ENCODE measurements at places on chromosomes 13 and 19.
A peak's percentile ranks its signal among the peaks of the same experiment; 100 is the strongest.

DNA sequence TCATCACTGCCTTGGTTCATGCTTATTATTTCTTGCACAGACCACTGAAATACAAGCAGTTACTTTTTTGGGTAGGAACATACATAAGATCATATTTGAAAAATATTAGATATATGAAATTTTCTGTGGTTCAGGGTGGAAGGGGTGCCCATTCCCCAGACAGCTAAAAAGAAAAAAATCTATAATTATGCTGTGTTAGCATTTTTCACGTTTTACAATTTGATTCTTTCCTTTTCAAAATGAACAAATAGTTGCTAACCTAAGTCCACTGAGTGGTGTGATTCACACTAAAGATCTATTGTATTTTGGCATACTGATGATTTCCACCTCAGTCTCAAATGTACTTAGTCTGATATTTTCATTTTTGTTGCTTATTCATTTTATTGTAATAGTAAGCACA lies 66.8 kb upstream of the FBXL3 start:
- no peak for DNase-seq

- DNase-seq: no peak
These were observed 18.2 kb upstream of the STK24 start for GRCh38 chr13:98595134-98595533.

- DNase-seq: no peak
These were observed 83.0 kb downstream of the FLT1 start for GRCh38 chr13:28411831-28412353.

DNA sequence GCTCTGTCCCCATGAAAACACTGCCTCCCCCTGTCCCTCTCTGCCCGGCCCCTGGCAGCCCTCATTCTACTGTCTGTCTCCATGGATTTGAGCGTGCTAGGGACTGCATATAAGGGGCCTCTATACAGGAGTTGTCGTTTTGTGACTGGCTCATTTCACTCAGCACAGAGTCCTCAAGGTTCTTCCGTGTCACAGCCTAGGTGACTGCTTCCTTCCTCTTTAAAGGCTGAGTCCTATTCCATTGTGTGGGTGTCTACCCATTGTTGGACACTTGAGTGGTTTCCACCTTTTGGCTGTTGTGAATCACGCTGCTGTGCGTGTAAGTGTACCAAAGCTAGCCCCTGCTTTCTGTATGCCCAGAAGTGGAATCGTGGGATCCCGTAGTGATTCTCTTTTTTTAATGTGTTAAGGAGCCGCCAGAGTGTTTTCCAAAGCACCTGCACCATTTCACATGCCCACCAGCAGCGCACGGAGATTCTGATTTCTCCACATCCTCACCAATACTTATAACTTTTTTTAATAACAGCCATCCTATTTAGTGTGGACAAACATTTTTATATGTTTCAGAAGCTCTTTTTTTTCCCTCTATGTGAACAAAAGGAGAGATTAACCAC lies 116.7 kb downstream of the COL4A2 start:
- no peak for DNase-seq

DNA sequence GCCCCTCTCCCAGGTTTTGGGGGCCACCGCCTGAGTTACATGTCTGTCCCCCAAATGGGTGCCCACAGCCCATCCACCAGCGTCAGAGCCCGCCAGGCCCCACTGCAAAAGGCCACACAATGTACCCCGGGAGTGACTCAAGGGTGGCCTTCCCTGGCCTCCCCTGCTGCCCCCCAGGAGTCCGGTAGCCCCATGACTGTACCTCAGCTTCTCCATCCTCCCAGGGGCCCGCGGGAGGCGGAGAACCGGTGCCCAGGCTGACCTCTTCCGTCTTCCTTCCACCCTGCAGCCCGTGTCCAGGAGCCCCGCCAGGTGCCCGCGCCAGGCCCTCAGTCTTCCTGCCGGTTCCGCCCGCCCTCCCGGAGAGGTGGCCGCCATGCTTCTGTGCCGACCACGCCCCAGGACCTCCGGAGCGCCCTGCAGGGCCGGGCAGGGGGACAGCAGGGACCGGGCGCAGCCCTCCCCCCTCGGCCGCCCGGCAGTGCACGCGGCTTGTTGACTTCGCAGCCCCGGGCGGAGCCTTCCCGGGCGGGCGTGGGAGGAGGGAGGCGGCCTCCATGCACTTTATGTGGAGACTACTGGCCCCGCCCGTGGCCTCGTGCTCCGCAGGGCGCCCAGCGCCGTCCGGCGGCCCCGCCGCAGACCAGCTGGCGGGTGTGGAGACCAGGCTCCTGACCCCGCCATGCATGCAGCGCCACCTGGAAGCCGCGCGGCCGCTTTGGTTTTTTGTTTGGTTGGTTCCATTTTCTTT lies 10.3 kb downstream of the CBARP start:
- DNase-seq: no peak

GRCh38 chr13:67078062-67078461 lies 152.1 kb downstream of the PCDH9 start:
- DNase-seq: no peak

DNA sequence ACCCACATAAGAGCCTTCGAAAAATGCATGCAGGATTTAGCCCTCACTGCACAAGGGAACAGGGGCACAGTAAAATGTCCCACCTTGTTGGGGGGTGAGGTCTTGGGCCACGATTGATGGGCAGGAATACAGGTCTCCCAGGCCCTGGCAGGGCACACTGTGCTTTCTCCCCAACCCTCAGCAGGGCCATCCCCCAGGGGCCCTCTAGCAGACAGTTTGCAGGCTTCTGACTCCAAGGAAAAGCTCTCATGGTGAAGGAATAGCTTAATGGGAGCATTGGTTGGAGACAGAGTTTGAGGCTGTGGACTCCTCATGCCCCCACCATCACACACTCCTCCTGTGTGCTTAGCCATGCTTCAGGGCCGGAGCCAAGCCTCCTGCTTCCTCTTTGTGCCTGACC lies 484.6 kb downstream of the ZNF536 start:
- DNase-seq: no peak

DNA sequence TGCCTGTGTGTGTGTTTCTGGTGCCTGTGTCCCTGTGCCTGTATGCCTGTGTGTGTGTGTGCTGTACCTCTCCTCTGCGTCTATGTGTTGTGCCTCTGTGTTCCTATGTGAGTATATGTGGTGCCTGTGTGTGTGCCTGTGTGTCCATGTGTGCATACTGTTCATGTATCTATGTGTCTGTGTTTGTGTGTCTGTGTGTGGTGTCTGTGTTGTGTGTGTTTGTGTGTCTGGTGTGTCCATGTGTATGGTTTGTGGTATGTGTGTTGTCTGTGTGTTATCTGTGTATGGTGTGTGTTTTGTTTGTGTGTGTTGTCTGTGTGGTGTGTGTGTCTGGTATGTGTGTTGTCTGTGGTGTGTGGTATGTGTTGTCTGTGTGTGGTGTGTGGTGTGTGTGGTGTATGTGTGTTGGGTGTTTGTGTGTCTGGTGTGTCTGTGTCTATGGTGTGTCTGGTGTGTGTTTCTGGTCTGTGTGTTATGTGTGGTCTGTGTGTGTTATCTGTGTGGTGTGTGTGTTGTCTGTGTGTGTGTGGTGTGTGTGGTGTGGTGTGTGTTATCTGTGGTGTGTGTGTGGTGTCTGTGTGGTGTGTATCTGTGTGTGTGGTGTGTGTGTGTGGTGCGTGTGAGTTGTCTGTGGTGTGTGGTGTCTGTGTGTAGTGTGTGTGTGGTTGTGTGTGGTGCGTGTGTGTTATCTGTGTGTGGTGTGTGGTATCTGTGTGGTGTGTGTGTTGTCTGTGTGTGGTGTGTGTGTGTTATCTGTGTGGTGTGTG lies 20.4 kb downstream of the HDGFL2 start:
- no peak for DNase-seq

- no peak for DNase-seq
These were observed 35.3 kb downstream of the CEBPG start for GRCh38 chr19:33408538-33409434.

DNA sequence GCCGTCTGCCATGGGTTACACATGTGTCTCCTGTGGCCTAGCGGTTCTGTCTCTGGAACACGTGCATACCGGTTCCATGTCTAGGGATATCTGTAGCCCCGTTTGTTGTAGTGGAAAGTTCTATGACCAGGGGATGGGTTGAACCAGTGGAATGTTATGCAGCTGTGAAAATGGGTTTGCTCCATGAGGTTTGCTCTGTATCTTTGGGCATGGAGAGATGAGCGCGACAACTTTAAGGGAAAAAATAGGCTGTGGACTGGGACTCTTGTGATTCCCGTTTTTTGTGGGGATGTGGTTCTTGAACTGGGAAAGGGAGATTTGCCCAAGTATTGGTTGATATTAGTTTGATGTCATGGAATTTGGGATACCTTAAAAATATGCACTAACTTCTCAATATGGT lies 120.4 kb downstream of the KDM4B start:
- DNase-seq: no peak

DNA sequence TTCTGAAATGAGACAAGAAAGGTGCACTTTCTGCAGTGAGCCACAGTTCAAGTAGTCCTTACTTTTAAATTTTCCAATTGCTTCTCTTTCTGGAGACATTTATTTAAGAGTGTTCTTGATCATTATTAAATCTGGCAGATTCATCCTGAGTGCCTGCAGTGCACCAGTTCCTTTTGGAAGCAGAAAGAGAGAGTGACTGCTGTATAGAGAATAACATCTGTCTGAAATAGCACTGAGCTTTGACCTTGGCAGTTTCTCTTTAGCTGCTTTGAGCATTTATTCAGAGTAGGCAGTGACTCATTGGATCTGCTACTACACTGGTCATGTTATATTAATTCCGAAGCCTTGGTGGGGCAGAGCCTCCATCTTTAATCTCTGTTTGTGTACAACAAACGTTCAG lies 1373.7 kb downstream of the PCDH9 start:
- DNase-seq: no peak

DNA sequence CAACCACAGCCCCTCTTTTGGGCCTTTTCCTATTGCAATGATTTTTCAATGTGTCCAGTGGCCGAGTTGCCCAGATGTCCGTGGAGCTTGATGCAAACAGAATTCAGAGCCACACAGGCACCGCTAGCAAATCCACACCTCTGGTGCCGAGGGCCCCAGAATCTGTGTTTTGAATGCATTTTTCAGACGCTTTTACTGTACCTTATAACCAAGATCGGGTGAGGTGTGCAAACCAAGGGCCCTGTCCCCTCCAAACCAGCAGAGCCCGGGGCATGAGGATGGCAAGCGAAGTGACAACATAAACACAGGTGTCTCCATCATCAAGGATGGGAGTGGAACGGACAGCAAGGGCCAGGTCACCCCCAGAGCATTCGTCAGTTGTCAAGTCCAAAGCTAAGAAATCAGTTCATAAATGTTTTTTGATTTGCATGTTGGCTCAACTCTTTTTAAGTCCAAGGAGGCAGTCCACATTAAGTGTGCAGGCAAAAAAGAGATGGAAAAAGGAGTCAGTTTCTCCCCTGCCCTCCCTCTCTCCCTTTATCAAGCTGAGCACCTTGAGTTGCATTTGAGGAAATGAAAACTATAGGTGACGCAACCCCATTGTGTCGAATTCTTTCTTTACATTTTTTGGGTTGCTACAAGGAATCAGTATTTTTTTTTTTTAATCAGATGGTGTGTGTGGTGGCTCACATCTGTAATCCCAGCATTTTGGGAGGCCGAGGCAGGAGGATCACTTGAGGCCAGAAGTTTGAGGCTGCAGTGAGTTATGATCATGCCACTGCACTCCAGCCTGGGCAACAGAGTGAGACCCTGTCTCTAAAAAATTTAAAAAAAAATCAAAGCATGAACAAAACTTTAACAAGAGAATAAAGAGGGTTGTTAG lies 2.9 kb downstream of the CCDC8 start:
- no peak for DNase-seq

DNA sequence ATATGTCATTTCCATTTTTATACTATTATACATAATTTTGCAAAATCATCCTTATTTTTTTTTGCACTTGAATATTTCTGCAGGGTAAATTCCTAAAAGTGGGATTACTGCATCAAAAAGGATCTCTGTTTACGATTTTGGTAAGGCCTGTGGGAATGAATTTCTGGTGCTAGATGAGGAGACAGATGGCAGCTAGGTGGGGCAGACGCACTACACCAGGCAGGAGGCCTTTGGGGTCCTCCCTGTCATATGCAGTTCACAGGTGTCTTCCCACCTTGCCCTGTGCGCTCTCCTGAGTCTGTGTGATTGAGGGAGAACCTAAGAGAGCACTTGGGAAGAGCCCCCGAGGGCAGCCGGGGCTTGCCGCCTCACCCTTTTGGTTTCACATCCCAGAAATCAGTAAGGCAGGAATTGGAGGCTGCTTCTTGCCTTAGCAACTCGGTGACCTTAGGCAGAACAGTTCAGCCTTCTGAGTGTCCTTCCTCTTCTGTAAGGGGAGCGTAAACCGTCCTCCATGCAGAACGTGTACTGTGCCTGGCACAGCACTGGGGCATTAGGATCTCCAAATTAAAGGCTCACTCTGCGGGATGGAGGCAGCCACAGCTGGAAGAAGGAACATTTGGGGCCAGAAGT lies 13.4 kb upstream of the GJB2 start:
- DNase-seq: no peak

DNA sequence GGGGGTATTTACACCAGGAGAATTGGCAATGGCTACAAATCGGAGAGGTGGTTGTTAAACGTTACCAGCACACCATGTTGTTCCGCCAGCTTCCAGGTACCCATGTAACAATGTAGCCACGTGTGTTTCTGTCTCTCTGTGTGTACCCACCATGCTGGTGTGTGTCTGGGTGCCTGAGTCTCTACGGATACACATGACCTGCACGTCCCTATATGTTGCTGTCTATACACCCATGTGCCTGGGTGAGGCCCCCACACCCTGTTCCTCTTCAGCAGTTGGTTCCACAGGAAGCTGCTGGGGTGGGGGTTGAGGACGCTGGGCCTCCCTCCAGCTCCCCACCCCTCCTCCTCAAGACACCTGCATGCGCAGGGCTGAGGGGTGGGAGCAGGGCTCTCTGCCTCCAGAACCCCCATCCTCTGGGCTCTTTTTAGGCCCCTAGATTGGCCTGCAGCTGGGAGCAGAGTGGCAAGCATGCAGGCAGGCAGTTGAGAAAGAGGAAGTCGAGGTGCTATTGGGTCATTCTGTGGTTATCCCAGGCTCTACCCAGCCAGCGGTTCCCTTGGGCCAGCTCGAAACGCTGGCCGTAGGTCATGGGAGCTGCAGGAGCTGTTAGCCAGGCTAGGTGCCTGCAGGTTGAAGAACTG lies at the start of gene ARHGEF18:
Gene ARHGEF18 (plus strand): TSS at position 351 of the 644 bp plus-strand sequence. CDS start 13,954 bp downstream, outside the sequence.
- peak; percentile 82 for DNase-seq

DNA sequence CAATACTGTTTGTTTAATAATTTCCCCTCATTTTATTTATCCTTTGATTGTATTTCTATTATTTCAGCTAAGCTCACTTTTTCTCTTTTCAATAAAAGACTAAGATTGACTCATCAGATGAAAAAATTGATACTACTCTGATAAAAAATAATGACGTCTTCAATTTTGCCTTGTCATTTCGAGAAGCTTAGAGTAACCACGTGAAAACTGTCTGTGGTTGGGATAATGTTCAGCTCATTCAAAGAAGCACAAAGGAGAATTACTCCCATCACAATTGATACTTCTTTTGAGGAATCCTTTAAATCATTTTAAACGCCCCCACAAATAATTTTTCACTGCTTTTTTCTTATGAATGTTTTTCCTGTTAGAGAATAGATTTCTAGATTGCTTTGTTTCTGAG lies 318.7 kb upstream of the SLITRK1 start:
- DNase-seq: no peak

Measured in activated T-cell treated with anti-CD3 and anti-CD28 coated beads, Interleukin-2, amount 50 U/mL, for 24 hours (primary cell).